Stimulated activated CD8-positive, alpha-beta memory T cell treated with anti-CD3 and anti-CD28 coated beads, Interleukin-4, amount 100 ng/mL, for 1 hour (primary cell): ENCODE measurements at places on chromosomes 5 and 9.
A peak's percentile ranks its signal among the peaks of the same experiment; 100 is the strongest.

DNA sequence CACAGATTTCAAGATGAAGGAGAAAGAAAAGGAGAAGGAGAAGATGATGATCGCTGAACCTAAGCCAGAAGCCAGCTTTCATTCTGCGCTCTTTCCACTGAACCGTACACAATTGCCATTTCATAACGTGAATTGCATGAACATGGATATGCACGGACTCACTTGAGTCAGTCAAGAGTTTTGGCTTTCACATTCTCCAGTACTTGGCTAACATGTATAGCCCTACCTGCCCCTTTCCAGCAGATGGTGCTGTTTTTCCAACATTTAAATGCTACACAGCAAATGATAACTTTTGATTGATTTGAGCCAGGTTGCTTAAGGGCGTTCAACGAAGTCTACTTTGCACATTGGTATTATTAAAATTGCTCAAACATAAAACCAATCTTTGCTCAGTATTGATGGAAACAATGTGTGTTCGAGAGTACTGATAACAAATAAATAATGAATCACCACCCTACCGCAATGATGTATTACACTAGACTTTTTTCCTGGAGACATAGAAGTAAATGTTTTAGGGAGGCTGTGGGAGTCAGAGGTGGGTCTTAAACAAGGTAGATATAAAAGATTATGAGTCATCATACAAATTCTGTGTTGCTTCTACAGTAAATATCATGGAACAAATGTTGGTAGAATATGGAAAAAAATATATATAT, 196.4 kb downstream of the TRPM3 start:
- DNase-seq = no peak

DNA sequence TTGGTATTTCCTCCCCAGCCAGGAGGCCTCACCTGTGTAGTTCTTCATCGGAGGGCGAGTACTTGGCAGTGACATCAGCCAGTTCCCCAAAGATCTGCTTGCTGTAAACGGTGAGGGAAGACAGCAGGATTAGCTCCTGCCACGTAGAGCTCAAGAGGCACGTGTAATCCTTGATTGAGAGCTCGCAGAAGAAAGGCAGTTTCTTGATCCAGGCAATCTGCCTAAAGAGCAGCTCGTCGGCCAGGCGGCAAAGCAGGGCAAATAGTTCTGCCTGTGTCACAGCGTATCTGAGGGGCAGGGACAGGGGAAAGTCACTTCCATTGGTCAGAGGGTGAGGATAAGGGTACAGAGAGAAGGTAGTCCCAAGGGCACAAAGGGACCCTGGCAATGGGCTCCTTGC, 28.6 kb upstream of the NR5A1 start:
- DNase-seq = no peak

GRCh38 chr5:138305797-138306196, 25.8 kb downstream of the CDC25C start:
- no peak for DNase-seq

- no peak for DNase-seq
These were observed 39.7 kb upstream of the HMGCS1 start for GRCh38 chr5:43352915-43353314.

- no peak for DNase-seq
These were observed 405.2 kb upstream of the WWC1 start for GRCh38 chr5:167886196-167886595.

GRCh38 chr5:143642791-143643190, 169.2 kb upstream of the HMHB1 start:
- no peak for DNase-seq

- no peak for DNase-seq
These were observed 254.4 kb downstream of the NDUFS4 start for GRCh38 chr5:53814819-53815218.

- DNase-seq = peak; percentile 61
These were observed at the start of gene FPGS for GRCh38 chr9:127802576-127803443. Gene FPGS (plus strand): TSS chr9:127802882. CDS start chr9:127802925, 43 bp downstream.

DNA sequence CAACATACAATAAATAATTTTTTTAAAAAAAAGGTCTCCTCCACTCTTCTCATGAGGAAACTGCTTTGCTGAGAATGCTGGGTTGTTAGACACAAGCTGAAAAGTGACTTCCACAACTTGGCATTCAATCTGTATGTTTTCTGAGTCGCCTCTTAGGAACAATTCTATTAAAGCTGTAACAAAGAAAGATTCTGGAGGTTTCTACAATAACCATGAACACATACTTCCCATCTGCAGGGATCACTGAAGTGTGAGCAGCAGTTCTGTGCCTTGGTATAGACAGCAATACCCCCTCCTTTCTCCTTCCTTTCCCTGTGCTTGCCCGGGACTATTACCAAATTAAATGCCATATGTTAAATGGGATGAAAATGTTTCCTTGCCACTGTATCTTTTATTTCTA, 1.5 kb downstream of the DIRAS2 start:
- DNase-seq = no peak

- no peak for DNase-seq
These were observed 727 bp upstream of the DNAJA1 start for GRCh38 chr9:33024126-33024965.

DNA sequence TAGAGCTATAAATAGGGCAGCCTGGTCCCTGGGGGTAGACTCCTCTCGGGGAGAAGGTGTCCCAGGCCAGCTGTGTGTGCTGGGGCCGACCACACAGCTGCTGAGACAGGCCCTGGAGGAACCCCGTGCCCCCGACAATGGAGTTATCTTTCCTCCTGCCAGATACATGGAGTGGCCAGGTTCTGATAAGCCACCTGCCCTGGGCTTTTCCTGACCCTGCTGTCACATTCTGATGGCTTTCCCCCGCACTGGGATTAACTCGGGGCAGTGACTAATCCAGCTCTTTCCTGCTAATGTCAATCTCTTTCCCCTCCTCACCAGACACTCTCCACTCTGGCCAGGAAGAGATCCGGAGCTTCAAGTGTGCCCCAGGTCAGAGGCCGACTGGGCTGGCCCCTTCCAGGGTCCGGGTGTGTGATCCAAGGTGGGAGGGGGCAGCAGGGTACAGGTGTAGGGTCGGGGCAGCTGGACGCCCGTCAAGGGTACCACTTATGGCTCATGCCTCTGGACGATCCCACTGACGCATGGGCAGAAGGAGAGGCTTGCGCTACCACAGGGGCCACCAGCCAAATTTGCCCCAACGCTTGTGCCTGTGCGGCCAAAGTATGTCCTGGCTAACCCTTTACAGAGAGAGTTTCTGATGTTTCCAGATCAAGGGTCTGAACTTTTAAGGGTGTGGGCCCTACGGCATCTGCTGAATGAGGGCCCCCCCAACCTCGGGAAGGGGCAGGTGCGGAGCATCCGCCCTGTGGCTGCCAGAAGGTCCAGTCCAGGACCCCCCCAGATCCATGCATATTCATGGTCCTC, 20.6 kb upstream of the COL5A1 start:
- no peak for DNase-seq

DNA sequence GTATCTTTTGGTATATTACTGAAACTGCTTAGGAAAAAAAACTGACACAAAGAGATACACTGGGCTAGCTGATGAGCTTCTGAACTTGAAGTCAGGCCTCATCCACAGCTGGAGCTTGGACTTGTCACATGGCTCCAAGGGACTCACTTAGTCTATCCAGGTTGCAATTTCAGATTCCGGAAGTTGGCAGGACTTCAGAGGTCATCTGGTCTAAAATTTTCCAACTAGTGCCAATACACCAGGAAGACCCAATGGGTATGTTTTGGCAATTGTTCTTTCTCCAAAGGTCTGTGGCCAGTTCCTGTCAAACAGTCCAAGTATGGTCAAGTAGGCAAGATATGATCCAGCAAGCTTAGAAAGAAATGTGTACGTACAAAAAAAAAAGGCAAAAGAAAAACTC, 36.7 kb downstream of the MRPS27 start:
- no peak for DNase-seq

- DNase-seq = no peak
These were observed 187.9 kb downstream of the EBF1 start for GRCh38 chr5:158911693-158912363.

- no peak for DNase-seq
These were observed 272.3 kb downstream of the ZSWIM6 start for GRCh38 chr5:61604076-61605025.

DNA sequence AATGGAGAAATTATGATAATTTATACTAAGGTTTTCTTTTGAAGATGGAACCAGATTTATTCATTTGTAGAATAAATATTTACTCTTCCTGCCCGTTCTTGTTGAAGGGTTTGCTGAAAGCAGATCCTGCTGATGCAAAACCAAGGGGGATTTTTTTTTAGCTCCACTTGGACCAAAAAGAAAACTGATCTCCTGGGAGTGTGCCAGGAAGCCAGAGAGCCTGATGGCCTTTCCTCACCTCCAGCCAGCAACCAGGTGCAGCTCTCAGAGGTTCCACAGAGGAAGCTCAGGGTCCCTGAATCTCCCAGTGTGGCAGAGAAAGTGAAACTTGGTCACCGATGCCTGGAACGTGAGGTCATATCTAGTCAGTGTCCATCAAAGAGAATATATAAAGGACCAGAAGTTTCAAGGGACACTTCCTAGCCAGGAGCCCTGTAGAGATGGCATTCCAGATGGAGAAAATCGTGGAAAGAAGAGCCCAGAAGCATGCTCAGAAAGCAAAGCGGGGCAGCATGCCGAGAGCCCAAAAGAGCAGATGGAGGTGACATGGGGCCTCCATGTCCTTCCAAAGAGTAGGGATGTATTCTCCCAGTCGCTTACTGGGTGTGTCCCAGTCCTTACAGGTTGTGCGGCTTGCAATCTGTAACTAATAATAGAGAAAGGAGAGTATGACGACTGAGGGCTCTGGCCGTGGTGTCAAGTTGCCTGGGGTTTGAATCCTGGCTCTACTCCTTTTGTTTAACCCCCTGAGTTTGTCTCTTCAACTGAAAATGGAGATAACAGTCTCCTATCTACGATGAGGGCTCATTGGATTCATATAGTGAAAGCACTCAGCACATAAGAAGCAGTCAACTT, 12.2 kb downstream of the AFAP1L1 start:
- DNase-seq = no peak

DNA sequence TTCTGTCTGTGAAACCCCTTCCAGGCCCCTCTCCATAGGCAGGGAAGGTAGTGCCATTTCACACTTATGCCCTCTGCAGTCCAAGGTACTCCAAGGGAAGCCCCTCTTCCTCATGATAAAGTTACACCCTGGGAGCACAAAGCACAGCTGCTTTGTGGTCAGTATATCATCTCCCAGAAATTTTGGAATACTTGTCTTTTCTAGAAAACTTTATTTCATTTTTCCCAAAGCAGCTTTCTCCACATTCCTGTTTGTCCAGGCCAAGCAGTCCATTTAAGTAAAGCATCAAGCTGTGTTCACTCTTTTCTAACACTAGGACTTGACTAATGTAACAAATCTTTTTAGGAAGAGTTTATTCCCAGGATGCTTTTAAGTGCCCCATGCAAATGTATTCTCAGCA, 371.8 kb upstream of the RGMB start:
- DNase-seq = no peak
